ENCODE measurements at places on chromosomes 7 and 10.

GRCh38 chr7:69177941-69178494 is 420.3 kb upstream of the AUTS2 start:
- no peak for DNase-seq

DNA sequence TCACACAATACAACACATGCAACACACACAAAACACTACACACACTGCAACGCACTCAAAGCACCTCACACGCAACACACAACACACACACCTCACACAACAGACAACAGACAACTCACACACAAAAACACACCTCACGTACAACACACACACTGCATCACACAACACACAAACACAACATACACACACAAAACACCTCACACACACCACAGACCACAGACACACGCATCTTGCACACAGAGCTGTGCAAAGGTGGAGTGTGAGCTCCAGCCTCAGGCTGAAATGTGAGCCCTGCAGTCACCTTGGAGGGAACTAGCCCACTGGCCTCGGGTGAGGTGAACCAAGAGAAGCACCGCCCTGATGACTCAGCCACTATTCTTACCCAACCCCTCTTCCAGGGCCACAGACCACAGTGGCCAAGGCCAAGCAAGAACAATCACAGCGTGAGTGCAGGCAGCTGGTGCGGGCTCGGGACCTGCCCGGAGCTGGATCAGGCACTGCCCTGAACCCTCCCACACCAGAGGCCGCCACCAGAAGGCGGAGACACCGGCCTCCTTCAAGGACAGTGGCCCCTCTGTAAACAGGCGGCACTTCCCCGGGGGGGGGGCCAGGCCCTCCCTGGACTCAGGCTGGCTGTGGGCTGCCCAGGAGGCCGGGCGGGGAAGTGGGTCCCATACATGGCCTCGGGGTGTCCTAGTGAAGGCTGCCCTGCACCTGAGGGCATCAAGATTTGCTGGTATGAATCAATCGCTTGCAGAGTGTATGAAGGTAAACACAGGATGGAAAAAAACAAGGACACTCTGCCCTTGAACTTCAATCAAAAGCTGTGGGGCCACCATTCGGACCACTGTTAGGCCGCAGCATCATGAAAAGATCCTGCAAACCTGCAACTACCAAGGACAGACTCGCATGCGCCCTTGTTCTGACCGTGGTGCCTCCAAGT is 106.7 kb downstream of the TNS3 start:
- DNase-seq: no peak

DNA sequence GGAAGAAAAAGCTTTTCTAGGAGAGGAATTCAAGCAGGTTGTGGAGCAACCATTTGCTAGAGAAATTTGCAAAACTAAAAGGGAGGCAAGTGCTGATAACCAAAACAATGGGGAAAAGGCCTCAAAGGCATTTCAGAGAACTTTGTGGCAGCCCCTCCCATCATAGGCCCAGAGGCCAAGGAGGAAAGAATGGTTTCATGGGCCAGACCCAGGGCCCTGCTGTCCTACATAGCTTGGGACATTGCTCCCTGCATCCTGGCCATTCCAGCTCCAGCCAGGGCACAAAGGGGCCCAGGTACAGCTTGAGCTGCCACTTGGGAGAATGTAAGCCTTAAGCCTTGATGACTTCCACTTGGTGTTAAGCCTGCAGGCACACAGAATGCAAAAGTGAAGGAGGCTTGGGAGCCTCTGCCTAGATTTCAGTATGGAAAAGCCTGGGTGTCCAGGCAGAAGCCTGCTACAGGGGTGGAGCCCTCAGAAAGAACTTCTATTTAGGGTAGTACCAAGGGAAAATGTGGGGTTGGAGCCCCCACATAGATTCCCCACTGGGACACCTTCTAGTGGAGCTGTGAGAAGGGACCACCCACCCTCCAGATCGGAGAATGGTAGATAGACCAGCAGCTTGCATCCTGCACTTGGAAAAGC is 91.2 kb downstream of the RALA start:
- no peak for DNase-seq

GRCh38 chr7:100198266-100198665 is 20.5 kb downstream of the STAG3 start:
- DNase-seq: no peak

GRCh38 chr7:83267141-83267631 is 104.5 kb upstream of the PCLO start:
- no peak for DNase-seq

- DNase-seq: no peak
Measured at GRCh38 chr10:22486431-22486830, 141.1 kb downstream of the SPAG6 start.

DNA sequence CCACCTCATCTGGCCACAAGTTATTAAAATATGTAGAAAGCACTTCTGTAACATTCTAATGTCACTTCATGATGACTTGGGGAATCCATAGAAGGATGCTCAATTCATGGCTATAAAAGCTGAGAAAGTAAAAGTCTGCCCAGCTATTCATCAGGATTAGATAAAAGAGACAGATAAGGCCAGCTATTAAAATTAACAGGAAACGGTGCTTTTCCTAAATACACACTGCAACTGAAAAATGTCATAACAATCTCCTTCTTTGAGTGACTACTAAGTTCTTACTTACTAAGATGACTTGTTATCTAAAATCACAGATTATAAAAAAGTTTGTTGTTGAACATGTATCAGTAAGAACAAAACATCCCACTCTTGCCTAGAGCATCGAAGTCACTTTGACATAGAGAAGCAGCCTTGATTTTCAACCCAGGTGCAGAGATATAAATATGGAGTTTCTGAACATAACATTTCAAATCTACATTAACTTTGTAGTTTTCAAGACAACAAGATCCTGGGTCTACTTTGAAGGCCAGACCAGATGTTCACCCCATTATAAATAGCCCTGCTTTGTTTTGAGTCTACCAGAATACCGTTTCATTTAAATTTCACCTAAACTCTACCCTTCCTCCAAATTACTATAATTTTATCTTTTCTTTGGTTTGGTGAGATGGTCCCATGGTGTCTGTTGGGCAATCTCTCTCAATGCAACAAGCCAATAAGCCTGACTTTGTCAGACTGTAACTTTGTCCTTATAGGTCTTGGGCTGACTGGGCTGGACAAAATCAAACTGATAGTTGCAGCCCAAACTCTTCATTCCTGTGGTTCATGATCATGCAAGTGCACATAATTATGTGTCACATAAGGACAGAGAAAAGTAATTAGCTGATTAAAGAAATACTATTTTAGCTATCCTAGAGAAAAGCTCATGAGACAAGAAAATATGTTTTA is 24.0 kb downstream of the HYCC1 start:
- no peak for DNase-seq

- DNase-seq: no peak
Measured at GRCh38 chr10:108187408-108188012, 1023.0 kb upstream of the SORCS1 start.

GRCh38 chr10:76229341-76229740 is 797.9 kb downstream of the LRMDA start:
- no peak for DNase-seq

DNA sequence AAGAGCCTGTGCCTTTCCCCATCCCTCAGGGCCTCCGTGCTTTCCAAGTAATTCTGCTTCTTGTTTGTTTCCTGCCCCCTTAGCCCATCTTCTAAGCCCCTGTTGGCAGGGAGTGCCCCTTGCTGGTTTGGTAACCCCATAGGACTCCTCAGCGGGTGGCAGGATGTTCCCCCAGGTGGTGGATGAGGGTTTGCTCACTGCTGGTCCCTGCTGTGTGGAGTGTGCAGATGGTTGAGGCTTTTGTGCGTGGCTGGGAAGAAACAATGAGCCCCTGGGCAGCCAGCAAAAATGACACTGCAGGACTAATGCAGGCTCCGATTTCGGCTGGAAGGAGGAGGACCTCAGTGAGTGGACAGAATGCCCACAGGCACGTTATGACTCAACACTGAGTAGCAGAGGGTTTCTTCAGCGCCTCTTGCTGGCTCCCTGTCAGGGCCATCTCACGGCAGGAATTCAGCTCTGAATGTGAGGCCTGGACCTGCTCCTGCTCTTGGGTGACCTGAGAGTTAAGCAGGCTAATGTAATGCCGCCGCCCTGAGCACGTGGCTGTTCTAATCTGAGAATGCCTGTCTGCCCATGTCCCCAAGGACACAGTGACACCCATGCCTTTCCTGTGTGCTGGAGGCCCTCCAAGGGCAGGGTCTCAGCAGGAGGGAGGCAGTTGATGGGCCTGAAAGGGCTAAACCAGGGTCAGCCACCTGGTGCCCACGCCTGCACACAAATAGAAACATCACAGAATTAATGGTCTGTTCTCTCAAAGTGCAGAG is 16.6 kb downstream of the BAG3 start:
- no peak for DNase-seq

GRCh38 chr7:45968856-45969541 is 47.9 kb upstream of the IGFBP3 start:
- DNase-seq: no peak

GRCh38 chr10:71647526-71648253 is 71.9 kb downstream of the C10orf105 start:
- no peak for DNase-seq

DNA sequence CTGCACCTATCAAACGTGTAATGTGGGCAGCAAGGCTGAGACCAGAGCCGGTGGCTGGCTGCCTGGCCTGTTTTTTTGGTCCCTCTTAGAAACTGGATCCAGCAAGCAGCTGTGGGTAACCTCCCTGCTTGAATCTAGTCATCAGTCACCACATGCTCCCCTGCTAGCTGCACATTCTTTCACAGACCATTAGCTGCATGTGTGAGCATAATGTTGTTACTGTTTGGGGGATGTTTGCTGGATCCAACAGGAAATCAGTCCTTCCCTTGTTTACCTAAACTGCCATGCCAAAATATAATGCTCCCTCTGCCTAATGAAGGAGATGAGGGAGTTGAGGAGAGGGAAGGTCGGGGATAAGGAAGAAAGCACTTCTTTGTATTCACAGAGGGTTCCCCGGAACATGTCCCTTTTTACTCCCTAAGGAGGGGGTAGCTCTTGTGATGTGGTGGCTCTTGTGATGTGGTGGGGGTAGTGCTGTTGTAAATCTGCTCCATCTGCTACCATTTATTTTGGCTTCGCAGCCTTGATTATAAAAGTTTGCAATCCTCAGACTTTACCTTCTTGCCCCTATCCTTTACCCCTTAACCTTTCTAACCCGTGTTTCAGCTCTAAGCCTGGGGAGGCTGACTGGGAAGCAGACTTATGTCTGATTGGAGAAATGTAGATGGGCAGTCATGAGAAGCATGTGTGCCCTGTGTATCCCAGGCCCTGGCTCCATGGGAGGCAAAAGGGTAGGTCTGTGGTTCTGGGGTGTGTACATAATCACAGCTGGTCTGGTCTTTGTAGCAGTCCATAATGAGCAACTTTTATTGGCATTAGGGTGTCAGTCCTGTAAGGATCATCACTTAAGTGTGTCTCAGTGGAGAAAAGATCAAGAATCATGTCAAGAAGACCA is 20.8 kb downstream of the LOXL4 start:
- DNase-seq: no peak

- no peak for DNase-seq
Measured at GRCh38 chr10:117431160-117431559, 55.9 kb upstream of the PDZD8 start.

GRCh38 chr7:16795624-16796023 is 9.2 kb downstream of the AGR2 start:
- no peak for DNase-seq

DNA sequence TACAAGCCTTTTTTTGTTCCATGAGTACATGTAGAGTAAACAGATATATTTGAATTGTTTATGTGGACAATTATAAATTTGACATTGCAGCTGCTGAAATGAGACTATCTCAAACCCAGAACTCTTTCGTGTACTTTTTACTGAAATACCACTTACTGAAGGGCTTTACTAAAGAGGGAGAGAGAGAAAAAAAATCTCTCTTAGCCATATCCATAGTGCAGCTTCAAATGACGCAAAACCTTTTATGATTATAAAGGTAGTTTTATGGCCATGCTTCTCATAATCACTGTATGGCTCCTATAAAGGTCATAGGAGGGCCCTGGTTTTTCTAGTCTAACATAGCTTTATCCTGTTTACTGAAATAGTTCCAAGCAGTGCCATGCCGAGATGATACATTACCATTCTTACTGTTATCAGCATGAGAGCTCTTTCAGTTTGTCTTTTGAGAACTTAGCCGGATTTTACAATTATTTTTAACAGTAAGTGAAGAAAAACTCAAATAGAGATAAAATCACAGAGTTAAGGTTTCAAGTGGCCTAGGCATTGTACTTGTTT is 35.1 kb downstream of the KCND2 start:
- DNase-seq: no peak

- DNase-seq: no peak
Measured at GRCh38 chr10:5448333-5449001, 36.1 kb downstream of the NET1 start.

- DNase-seq: no peak
Measured at GRCh38 chr7:66739477-66739876, 1.1 kb upstream of the RABGEF1 start.

GRCh38 chr10:85784792-85785191 is 581.8 kb downstream of the GRID1 start:
- DNase-seq: no peak

DNA sequence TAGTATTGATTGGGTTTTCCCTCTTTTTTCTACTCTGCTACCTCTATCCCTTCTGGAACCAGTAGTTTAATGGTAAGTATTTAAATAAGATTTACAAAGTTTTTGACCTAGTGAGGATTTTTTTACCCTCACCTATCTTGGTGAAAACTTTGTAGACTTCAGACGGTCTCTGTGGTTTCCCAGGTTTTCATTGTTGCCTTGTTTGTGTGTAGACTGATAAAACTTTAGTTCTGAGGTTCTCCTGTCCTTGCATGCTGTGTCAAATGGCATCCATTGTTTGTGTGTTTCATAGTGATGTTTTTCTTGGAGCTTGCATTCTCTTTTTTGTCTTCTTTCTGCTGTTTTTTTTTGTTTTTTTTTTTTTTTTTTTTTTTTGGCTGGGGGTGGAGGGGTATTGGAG is 22.6 kb downstream of the ZNRF2 start:
- no peak for DNase-seq

GRCh38 chr7:2872296-2872874 is 28.3 kb upstream of the GNA12 start:
- no peak for DNase-seq

GRCh38 chr7:117323851-117324711 is 1.2 kb upstream of the WNT2 start:
- DNase-seq: no peak

GRCh38 chr7:117065571-117066150 is 112.4 kb downstream of the ST7 start:
- DNase-seq: no peak

DNA sequence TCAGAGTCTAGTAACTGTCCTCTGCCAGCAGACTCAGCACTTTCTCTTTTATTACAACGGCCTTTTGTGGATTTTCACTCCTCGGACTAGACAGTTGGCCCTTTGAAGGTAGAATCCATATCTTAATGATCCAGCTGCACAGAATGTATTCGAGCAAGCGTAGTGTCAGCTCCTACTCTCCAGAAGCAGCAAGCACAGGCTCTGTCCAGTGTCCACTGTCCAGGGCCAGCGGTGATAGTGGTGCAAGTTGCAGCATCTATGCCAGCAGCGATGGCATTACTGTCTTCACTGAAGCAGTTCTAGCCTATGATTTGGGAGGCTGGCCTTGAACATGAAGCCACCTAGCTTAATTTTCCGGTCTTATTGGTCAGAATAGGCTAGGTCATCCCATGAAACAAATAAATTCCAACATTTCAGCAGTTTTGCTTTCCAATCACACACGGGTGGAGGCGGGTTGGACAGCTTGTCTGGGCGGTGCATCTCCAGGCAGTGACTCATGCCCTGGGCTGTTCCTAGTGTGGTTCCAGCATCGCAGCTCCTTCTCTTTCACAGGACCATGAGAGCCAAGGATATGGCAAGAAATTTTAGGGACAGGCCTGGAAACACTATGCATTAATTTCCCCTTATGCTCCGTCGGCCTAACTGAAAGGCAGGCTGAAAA is 108.6 kb upstream of the KCNMA1 start:
- no peak for DNase-seq

- DNase-seq: no peak
Measured at GRCh38 chr7:116499168-116500077, at the start of gene CAV2. Gene CAV2, plus strand, starts transcription at chr7:116499738. Its CDS starts 44 bp downstream, at chr7:116499782.
